CD4-positive, alpha-beta memory T cell (primary cell): ENCODE measurements at places on chromosomes 1 and 21. TPM values are rescaled to one million over a fixed set of nuclear protein-coding genes. Genes with fewer than 3 reads are reported as not detected.

GRCh38 chr1:179385510-179385909, 19.7 kb downstream of the AXDND1 start:
- DNase-seq: no peak

DNA sequence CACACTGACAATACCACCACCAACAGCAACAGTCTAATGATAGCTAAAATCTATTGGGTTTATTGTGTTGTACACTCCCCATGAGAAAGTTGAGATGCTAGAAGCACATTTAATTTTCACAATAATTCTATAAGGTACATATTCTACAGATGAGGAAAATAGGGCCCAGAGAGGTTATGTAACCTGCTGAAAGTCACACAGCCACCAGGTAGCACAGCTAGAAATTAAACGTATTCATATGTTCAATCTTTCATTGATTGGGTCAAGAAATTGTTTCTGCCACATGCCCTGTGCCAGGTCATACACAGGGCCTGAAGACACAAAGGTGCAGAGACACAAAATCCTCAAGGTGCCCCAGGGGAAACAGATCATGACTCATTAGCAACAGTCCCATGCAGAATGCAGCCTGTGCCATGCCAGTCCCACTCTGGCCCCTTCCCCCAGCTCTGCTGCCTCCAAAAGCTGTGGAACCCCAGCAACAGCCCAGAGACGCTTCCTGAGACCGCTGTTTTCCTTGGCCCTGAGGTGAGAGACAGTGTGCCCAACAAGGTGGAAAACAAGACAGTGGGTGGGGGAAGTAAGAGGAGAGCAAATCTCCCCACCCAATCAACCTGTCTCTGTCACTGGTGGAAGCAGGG, 32.1 kb downstream of the GJA4 start:
- DNase-seq: no peak

GRCh38 chr1:68167211-68167610, 65.1 kb downstream of the WLS start:
- no peak for DNase-seq

- DNase-seq: no peak
Measured at GRCh38 chr1:45044916-45045315, 32.9 kb downstream of the UROD start.

PROK1 gene
- not detected for total RNA-seq
